ENCODE measurements at places on chromosomes 12 and 14. TPM values are rescaled to one million over a fixed set of nuclear protein-coding genes. Genes with fewer than 3 reads are reported as not detected.

Gene TEX52
- not detected for total RNA-seq

Gene LRCOL1
- total RNA-seq, result not detected

Gene VWF
- 3.2 TPM for total RNA-seq

Gene STYX
- total RNA-seq, result 18.0 TPM

Gene GARIN6
- total RNA-seq, result not detected

Gene FAM90A1
- not detected for total RNA-seq

Gene MYO1A
- total RNA-seq, result not detected

Gene PPP1R1A
- total RNA-seq, result not detected

Gene MTA1
- 49.5 TPM for total RNA-seq

Gene UBE3B
- 53.6 TPM for total RNA-seq

Gene TAS2R9
- not detected for total RNA-seq

Gene LIN52
- 5.2 TPM for total RNA-seq

Gene NTF3
- total RNA-seq, result not detected

Gene ARHGAP9
- total RNA-seq, result 2.9 TPM

All from cardiac atrium fibroblast (primary cell).